ENCODE measurements at places on chromosomes 3 and 15.

DNA sequence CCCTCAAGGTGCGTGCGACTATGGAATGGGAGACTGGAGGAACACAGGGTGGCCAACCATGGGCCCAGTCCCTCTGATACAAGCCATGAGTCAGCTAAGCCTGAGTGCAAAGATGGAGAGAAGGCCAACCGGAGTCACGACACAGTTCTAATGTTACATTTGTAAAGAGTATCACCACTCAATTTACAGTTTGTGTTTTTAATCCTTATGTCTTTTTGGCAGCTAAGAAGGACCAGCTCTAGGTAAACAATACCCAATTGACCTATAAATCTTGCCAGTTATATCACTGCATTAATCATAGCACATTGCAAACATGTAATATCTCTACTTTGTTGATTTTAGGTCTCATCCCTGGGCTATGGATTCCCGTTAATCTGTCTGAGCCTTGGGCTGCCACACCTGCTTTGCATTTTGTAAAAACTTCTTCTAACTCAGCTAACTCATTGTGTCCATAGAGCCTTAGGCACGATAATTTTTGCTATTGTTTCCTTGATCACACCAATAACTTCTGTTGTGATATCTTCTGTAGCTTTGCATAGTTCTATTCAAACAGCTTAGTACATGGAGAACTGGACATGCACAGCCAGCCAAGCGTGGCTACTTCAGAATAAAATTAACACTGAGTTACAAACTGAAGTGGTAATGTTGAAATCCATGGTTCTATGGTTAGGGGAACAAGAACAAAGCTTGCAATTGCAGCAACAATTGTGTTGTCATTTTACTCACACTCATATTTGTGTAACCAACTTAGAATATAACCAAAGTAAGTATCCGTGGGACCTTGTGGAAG, 50.3 kb downstream of the LSM3 start:
- DNase-seq = no peak

GRCh38 chr3:26099692-26100091, 309.8 kb downstream of the OXSM start:
- no peak for DNase-seq

DNA sequence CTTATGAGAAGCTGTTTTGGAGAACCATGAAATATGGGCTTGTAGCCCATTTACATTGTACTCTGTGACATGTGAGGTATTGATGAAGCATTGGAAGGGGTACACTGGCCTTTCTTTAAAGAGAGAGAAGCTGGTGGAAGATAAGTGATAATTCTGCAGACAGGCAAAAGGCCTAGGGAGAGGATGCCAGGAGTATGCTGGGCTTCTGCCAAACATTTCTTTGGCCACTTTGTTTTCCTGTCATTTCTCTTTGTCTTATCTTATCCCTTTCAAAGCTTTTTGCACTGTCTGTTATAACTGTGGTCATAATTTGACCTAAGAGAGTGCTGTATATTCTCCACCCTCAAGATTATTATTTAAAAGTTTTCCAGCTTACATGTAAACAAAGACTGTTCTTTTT, 109.6 kb upstream of the SEMA6D start:
- no peak for DNase-seq

DNA sequence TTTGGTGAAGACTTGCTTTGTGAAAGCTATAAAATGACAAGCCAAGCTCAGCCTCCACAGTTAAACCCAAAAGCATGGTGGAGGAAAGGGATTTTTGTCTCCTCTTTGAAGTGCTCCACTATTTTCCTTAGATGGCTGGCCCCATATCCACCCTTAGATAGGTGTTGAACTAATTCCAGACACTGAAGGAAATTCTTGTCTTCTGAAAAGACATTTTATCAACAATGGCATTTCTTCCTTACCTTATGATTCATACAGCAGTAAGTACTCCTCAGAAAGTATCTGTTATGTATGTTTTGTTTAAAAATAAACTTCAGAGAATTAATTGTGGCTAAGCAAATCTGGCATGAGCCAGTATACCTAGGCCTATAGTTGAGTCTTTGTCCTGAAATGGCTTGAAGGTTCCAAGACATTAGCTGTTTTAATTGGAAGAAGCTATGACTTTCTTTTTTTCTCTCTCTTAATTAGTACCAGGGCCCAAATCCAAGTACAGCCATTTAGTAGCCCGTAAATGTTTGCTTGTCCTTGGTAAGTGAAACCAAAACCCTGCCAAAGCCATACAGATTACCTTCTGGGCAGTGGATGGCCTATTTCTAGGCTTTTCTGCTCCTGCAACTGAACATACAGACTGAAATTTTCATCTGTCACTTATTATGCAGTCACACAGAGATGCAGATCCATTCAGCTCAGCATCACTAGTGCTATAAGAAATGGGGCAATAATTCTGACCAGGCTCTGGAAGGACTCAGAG, 5.1 kb upstream of the BFSP2 start:
- no peak for DNase-seq

- no peak for DNase-seq
Measured at GRCh38 chr3:138049157-138049919, 39.4 kb downstream of the CLDN18 start.
